ENCODE measurements at places on chromosomes 6 and 20.

DNA sequence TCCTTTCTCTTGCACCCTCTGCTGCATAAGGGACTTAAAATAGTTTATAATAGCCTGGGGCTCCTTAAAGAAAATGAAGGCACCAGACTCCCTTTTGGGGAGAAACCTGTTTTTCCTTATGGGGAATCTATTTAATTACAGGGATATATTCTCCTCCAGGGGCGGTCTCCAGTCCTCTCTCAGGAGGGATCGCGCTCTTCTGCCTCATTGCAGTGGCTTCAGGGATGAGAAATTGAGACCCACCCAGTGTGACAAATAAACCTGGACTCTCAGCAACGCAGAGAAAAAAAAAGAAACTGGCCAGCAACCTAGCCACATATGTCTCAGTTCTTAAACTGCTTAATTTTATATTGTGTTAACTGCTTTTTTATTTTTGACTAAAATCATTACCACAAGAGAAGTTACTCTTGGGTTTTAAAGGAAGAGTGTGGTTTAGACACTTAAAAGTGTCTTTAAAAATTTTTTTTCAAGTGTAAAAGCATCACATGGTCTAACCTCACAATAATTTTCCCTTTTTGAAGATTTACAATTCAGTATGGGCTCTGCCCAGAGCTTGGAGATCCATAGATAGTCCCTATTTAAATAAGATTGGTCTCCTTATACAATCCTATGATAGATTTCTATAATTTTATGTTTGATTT is 11.7 kb upstream of the GOPC start:
- DNase-seq: no peak

- DNase-seq: no peak
Measured at GRCh38 chr6:136772685-136773472, 19.4 kb downstream of the MAP3K5 start.

DNA sequence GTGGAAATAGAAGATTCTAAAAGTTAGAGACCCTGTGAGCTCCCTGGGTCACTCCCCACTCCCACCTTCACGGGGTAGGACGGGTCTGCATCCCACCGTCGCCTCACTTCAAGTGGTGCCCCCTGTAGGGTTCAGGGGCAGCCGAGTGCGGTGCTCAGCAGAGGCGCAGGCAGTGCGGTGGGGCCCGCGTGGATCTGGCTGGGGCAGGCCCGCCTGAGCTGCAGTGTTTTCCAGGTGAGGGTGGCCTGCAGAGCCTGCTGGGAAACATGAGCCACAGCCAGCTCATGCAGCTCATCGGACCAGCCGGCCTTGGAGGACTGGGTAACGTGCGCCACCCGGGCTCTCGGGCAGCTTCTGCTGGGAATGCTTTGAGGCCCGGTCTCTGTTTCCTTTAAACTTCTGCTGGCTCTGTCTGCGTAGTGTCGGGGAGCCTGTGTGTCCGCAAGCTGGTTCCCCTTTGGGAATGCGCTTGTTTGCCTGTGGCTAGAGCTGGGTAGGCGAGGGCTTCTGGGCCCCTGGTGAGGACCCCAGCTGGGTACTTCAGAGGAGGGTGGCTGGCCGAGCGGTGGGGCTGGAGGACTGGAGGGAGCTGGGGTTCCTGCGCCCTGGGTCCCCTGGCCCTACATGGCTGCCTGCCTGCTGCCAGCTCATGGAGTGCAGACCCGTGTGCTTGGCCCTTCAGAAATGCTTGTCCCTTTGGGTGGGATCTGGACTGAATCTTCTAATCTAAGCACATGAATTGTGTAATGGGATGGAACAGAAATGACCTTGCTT is 3.8 kb downstream of the ADRM1 start:
- DNase-seq: no peak

GRCh38 chr6:88848870-88849269 is 114.5 kb downstream of the RNGTT start:
- no peak for DNase-seq

DNA sequence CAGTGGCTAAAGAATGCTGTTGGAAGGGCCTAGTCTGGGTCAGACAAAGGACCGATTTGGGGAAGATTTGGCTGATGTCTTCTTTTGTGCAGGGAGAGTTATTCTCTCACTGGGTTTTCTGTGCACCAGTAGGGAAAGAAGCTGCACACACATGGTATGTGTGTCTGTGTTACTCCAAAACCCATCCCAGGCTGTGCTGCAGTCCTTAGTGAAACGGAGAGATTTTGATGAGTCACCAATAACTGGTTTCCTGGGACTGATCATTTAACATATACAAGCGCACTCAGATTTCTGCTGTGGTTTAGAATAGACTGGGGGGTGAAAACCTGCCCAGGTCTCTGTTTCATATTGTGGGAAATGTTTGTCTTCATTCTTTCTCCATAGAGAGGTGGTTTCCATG is 1049.8 kb downstream of the KIF16B start:
- no peak for DNase-seq

Measured in NCI-H510A treated with DMSO at 0.1 percent for 48 hours (cell line).